Thymus (tissue), 14 donors: ENCODE measurements at places on chromosomes 12 and 14.

DNA sequence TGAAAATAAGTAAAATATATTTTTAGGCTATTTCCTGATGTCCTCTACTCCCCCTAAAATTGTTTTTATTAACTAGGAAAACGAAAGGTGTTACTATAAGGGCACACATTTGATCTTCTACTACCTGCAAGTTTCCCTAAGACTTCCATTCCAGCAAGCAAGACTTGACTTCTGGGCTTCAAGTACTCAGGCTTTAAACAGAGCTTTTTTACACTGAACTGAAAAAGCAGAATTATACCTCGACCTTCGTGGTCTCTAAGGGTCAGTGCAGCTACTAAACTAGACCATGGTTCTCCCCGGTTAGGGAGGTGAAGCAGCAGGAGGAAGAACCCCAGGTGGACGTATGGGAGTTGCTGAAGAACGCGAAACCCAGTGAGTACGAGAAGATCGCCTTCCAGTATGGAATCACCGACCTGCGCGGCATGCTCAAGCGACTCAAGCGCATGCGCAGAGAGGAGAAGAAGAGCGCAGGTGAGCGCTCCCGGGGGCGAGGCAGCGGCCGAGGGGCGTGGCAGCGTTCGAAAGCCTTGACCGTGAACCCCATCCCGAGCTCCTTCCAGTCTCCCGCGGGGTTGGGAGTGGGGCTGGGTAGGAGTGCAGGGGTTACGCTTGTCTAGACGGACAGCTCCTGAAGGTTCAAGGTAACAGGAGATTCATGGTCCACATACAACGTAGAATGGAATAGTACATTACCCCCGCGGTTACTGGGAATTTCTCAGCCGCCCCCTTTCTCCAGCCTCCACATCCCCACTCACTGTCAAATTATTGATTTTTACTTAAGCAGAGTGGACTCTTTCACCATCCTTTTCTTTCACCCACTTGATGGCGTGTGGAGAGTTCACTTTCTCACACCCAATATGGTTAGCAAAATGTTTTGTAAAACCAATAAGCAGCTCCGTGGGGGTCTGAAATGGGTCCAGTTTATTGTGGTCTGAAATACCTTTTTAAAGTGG, 47.6 kb downstream of the MYBPC1 start:
- no peak for DNase-seq

GRCh38 chr14:31419967-31420318, 407 bp downstream of the HEATR5A start:
- DNase-seq = no peak

DNA sequence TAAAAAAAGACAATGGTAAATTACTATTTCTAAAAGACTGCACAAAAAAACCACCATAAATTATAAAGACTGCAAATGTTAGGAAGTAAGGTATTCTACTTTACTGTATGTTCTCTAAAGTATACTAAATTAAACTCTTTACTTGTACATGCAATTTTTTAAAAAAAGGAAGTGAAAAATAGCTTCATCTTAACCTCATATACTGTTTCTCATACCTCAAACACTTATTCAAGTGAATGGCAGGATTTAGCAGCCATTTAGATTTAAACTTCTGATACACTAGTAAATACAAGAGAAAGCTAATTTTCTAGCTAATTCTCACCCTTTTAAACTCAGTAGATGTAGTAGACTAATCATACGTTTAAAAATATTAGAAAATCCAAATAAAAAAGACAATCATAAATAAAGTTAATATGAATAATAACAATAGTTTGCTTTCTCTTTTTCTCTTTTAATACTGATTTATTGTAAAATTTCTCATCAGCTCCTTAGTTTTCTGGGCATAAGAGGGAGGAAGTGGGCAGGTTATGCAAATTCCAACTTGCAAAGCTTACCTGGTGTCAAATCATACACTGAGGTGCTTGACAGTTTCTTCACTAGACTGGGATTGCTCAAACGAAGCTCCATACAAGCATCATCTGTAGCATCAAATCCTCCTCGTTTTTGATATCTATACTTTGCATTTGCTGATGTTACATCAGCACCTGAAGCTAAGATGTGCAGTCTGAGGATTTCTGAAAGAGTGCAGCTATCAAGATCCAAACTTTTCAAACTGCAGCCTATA, 71.0 kb upstream of the CFL2 start:
- no peak for DNase-seq

- DNase-seq = no peak
These were observed 10.1 kb downstream of the FOXN3 start for GRCh38 chr14:89406941-89407340.

DNA sequence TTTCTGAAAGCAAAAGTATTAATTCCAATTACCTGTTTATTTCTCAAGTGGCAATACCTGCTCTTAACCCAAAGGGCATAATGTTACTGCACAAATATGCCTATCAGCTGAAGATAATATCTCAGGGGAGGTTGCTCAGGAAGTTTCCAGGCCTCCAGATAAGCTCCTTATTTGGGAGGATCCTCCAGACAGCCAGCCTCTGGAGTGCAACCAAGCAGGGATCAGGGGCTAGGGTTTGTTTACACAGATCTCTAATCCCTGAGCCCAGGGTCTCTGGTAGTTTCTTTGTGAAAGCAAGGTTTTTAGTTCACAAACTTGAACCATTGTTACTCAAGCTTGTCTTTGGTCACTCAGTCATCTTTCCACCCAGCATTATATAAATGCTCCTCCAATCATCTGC, 124.4 kb downstream of the SLC38A4 start:
- DNase-seq = no peak

GRCh38 chr14:99595034-99595433, 9.0 kb downstream of the CCDC85C start:
- no peak for DNase-seq

DNA sequence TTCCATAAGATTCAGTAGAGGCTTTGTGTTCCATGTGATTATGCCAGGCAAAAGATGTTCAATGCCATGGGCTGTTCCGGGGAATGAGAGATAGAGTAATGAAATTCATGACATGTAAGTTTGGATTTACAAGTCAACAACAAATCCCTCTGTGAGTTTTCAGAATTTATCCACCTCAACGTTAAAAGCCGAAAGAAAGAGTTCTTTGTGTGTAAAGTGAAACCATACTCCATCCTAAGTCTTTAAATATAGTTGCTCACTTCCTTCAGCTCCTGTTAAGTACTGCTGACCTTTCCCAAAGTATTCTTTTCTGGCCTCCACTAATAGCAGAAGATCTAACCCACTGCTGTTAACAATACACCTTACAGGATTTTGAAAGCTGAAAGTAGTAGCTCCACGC, 190.0 kb downstream of the TMX1 start:
- no peak for DNase-seq

GRCh38 chr12:7096006-7096932, 4.0 kb upstream of the C1R start:
- no peak for DNase-seq

DNA sequence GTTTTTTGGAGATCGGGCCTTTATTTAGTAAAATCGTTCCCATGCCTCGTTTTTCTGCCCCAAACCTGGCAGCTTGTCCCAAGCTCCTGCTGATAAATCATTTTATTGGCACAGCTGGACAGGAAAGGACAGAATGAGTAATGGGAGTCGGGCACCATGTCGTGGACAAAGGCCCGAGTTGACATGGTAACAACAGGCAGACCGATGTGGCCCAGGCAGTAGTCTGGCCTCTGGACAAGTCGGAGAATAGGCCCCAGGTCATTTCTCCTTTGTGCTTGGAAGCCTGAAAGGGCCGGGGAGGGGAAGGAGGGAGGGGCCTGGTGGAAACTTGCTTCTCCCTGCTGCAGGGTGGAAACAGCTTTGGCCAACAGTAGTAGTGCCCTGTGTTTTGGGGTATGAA, 234.9 kb downstream of the SUDS3 start:
- DNase-seq = no peak

DNA sequence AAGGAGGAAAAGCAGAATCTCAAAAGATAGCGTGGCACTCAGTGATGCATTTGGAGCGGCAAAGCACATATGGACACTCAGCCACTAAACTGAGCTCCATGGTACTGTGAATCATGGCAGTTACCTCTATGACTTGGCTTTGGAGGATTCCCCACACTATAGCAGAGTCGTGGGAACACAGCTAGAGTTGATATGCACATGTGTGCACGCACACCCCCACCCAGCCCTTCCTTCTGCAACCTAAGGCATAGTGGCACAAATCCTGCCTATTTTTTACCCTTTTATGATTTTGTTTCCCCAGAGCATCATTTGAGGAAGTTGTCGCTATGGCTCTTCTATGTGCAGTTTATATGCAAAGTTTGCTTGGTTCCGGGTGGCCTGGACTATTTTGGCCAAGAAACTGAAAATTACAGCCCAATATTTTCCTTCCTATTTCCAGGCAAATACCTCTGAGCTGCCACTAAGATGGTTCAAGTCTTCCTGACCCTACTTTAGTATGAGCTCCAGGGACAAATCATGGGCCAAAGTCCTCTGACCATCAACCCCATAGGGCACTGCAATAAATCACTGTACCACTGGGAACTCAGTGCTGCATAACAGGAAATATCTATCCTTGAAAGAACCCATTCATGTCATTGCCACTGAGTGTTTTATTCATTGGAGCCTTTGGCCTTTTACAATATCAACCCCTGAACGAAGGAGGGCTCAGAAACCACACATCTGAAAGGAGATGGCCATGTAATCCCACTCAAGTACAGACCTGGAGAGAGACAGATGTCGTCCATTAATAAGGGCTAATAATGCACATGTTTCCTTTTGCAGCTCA, 177.5 kb downstream of the EGLN3 start:
- no peak for DNase-seq
